NCI-H2029 (cell line): ENCODE measurements at places on chromosomes 3 and 15.

DNA sequence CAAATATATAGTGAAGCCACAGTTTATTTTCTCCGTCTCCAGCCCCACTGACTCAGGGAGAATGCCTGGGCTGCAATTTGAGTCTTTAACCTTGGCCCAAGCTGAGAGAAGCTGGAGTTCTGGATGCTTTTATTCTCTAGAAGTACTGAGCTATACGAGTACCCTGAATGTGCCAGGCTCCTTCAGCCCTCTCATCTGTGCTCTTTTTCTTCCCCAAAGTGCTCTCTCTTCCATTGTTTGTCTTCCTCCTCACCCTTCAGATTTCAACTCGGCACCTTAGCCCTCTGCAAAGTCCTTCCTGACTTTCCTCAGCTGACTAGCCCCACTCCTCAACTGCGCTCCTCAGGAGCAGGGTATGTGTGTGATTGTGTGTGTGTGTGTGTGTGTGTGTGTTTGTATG lies 75.6 kb upstream of the AGBL1 start:
- DNase-seq, result no peak

GRCh38 chr15:51424780-51425179 lies 83.3 kb downstream of the GLDN start:
- DNase-seq, result no peak

GRCh38 chr15:75025107-75025506 lies 1.7 kb downstream of the PPCDC start:
- peak; percentile 69 for DNase-seq

DNA sequence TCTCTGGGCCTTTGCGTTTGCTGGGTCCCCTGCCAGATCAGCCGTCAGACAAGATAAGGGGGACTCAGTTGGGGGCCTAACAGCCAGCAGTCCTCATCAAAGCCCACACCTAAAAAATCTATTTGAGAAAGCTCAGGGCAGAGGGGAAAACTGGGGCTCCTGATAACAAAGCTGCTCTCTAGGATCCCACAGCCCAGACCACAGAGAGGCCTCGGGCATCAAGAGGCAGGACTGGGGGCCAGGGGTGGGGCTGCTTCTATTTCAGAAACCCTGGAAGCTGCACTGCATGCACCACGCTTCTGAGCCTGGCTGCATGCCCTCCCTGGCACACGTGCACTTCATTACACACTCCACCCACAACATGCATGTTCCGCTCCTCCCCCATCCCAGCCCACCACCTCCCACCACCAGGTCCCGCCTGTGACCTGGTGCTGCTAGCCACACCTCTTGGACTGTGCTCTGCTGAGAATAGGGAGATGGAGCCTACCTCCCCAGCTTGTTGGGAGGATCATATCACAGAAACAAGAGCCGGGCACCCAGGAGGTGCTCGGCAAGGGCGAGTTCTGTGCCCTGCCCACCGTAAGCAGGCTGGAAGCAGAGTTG lies 26.6 kb downstream of the FBLN2 start:
- DNase-seq, result no peak

GRCh38 chr15:99074446-99074845 lies 30.4 kb upstream of the SYNM start:
- no peak for DNase-seq

GRCh38 chr3:21531909-21532308 lies 219.1 kb downstream of the ZNF385D start:
- DNase-seq, result no peak
